NCI-H460 (cell line): ENCODE measurements at places on chromosomes 5 and 9. TPM values are rescaled to one million over a fixed set of nuclear protein-coding genes. Genes with fewer than 3 reads are reported as not detected.

DNA sequence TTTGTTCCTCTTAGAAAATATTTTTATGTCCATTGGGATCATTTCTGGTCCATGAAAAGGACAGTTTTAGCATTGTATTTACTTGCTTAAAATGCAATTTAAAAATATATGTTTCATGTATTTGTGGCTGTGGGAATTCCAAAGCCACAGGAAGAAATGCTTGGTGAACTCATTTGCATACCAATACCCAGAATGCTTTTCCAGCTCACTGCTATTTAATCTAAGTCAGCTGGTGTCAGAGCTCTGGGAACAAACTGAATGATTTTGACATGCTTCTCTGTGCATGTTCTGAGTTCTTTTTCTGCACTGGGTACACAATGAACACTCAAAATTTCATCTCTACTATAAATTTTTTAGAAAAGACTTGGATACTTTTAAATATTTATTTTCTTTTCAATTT, 482.8 kb upstream of the ARRDC3 start:
- DNase-seq, result no peak

DNA sequence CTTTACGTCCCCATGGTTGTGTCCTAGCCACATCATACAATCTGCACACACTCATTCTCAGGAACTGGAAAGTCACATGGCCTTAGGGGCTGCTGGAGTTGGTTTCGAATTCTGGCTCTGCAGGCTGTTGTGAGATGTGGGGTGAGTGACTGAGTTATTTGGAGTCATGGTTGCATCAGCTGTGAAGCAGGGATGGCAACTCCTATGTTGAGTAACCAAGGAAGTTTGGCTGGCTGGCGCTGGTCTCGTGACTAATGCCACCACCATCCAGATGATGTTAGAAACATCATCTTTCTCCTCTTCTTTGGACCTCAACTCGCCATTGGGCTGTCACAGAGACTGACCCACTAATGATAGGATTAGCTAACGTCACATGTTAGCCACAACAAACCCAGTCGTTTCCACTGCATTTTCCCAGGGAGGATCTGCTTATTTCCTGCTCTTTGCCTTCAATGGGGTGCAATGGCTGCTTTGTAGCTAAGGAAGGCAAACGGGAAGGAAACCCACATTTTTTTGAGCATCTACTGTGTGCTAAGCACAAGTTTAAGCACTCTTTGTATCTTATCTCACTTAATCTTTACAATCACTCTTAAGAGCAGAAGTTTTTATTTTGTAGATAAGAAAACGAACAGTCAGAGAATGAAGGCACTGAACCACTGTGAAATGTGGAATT, 78.1 kb upstream of the UBTD2 start:
- peak; percentile 87 for DNase-seq

DNA sequence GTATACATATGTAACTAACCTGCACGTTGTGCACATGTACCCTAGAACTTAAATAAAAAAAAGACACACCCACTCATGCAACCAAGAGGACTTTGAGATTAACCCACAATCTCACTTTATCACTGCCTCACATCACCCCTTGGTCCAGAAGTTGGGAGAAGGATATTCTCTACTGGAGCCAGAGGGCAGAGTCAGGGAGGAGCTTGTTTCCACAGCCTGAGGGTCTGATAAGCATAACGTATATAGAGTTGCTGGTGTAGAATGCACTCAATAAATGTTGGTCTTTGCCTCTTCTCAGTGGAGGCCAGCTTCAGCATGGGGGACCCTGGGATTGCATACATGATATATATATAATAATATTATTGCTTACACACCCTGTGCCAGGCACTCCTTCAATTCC, 10.1 kb downstream of the KCNV2 start:
- DNase-seq, result no peak

DNA sequence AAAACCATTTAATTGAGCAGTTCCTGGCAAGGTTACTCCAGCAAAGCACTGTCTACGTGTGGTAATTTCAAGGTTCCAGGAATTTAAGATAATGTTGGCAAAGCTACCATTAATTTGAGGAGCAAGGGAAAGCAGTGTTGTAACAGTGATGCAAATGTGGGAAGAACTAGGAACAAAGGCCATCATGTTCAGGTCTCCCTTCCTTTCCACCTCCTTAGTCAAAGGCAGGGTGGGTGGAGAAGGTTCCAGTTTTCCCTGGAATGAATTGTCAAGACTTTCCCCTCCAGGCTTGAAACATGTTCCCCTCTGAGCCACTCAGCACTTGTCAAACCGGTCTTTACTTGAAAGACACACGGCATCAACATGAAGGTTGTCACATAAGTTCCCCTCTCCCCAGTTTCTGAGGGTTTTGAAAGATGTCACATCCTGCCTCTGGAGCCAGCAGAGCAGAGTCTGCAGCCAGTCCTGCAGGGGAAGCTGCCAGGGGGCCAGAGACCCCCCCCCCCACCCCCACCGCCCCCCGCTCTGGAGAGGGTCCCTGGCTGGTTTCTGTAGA, 226.0 kb downstream of the GAS1 start:
- no peak for DNase-seq

GRCh38 chr5:41252036-41252435, 38.7 kb upstream of the C6 start:
- no peak for DNase-seq

- no peak for DNase-seq
These were observed 29.5 kb downstream of the HK3 start for GRCh38 chr5:176869501-176870109.

DNA sequence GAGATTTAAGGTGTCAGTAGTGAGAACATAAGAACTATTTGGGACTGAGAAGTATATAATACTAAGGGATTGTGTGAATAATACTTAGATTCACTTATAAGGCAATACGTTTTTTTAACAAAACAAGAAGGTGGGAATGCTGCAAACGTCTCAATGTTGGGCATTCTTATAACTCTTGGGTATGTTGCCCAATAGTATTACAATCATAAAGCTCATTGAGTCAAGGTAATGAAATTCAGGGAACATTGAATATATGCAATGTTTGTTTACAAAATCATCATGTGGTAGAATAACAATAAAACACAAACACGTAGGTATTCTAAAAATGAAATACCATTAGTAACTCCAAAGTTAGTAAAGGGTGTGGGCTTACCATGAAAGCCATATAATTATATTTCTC, 400.7 kb downstream of the KIAA0825 start:
- DNase-seq, result no peak

Gene ACOT12
- not detected in 2 replicates for total RNA-seq
